ENCODE measurements at places on chromosomes 1 and 21.

DNA sequence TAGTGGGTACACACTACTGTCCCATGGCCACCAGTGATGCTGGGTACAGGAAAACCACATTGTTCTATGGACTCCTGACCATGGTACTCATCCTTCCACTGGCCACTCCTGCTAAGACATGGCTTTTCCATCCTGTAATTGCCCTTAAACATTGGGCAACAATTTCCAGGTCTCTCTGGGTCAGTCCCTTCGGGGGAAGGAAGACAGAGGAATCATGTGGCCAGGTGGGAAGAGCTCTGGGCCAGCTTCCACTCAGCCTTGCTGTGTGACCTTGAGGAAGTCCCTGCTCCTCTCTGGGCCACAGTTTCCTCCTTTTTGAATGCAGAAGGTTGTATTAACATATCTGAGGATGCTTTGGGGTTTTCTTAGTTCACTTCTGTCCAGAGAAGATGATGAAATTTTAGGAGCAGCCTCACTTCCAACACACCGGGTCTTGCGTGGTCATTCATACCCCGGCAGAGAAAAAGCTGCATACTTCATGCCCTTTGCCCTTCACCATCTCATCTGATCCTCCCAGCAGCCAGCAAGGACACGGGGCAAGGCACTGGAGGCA, 50.8 kb downstream of the SRRM1 start:
- DNase-seq, result no peak

DNA sequence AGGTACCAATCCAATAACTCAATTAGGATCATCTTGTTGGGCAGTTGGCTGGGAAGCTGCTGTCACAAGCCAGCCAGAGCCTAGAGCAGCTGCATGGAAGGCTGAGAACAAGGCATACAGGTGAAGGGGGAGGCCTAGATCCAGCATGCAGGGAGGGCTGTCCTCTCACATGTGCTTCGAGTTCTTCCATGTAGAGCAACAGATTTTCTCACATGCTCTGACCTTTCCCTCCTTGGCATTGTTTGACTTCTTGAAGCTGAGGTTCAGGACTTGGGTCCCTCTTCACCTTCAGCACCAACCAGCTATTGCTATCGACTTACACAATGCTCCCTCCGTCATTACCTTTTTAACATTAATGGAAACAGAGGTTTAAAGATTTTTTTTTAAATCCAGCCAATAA, 257.7 kb downstream of the ATG4C start:
- no peak for DNase-seq

- DNase-seq, result no peak
Measured at GRCh38 chr1:16260814-16261213, 23.8 kb upstream of the CPLANE2 start.

GRCh38 chr1:237327061-237327460, 285.1 kb downstream of the RYR2 start:
- no peak for DNase-seq

DNA sequence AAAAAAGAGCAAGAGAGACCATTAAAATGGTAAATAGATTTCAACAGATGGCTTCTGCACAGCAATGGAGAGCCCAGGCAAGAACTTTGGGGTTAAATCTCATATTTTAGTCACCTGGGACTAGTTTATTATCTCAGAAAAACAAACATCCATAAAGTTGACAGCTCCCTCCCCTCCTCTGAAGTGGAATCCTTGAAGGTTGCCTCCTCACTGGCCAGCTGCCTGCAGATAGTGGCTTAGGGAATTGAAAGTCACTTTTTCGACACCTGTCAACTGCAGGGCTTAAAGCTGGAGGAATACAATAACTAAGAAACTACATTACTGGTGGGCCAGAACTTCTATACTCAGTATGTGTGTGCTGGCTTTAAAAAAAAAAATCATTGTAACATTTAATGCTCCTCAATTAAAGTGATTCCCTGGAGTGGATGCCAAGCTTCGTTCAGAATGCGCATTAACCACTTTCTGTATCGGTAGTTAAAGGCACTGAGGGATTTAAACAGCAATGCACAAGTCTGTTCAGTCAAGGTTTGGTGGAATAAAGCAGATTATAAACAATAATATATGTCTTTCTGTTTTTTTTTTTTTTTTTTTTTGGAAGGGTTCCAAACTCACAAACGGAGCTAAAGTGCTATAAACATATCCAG, 52.5 kb downstream of the LHX4 start:
- DNase-seq, result no peak

- DNase-seq, result no peak
Measured at GRCh38 chr21:38469642-38470041, 28.6 kb downstream of the ERG start.

- DNase-seq, result no peak
Measured at GRCh38 chr1:50930193-50930592, 29.9 kb downstream of the FAF1 start.

DNA sequence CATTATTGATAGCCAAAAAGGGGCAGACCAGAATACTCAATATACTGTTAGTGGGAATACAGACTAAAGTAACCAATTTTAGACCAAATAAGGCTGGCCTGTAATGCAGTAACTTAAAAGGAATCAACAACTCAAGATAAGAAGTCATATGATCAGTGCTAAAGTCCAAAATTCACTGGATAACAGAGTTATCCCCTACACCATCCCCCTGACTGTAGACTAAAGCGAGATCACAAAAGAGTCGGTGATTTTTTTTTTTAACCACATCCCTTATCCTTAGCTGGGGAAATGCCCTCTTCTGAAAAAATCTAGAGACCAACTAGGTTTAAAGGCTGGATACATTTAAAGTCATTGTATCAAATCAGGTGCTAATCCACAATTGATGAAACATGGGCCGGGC, 7.7 kb downstream of the UBR4 start:
- no peak for DNase-seq

GRCh38 chr21:27269644-27270043, 302.8 kb upstream of the ADAMTS5 start:
- no peak for DNase-seq

DNA sequence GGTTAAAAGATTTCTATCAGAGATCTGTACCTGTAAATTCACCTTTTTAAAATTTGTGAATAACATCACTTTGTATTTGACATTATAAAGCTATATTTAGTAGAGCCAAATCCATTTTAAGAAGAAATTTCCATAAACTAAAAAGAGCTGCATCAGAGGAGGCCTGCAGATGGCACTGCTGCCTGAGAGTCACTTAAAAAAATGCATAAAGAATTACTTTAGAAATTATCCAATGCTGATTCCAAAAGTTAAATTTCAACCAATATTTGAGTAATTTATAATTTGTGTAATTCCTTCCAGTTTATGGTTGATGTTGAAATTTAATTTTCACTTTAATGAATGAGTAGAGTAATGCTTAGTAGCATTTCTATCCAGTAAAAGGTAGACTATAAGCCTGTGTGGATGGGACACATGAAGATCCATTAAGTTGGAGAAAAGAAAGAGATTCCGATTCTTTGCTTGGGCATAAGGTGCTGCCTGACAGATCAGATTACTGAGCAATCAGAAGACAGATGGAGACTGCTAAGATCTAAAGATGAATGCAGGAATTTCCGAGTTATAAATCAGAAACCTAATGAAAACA, 20.7 kb upstream of the RPE65 start:
- no peak for DNase-seq

- no peak for DNase-seq
Measured at GRCh38 chr1:35120458-35121133, 41.4 kb downstream of the ZMYM1 start.

- no peak for DNase-seq
Measured at GRCh38 chr1:229119876-229120275, 151.0 kb upstream of the RAB4A start.

DNA sequence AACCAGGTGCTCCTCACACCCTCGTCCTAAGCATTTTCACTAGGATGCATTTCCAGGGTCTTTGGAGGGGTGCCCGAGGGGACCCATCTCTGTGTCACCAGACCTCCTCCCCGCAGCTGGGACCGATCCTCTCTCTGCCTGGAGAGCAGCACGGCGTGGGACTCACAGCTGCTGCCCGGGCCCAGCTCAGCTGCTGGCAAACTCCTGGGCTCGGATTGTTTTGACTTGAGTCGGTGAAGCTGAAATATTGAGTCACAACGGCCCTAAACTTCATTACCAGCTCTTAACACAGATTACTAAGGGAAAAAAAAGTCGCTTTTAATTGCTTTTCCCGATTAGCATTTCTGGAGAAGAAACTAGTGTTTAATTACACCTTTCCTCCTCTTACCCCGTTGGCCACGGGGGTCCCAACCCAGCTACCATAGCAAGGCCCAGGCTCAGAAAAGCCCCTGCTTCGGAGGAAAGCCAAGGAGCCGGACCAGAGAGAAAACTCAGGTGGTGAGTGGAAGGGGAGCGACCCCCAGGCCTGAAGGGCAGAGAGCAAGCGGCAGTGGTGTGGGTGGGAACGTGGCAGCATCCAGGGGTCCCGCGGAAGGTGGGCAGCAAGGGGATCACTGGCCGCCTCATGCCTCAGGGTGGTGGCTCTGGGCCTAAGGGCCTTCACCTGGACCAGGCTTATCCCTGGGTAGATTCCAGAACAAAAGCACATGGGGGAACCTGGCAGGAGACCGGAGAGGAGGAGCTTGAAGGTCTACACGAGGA, 41.7 kb downstream of the CASZ1 start:
- DNase-seq, result no peak

- DNase-seq, result no peak
Measured at GRCh38 chr1:24086466-24086865, 25.5 kb downstream of the MYOM3 start.

GRCh38 chr21:41681939-41682718, 84.7 kb downstream of the RIPK4 start:
- no peak for DNase-seq

GRCh38 chr1:30196457-30196856, 526.9 kb downstream of the MATN1 start:
- DNase-seq, result no peak

GRCh38 chr1:2540816-2541492, 10.9 kb upstream of the HES5 start:
- DNase-seq, result no peak

GRCh38 chr1:235298758-235299157, 29.2 kb downstream of the ARID4B start:
- no peak for DNase-seq

DNA sequence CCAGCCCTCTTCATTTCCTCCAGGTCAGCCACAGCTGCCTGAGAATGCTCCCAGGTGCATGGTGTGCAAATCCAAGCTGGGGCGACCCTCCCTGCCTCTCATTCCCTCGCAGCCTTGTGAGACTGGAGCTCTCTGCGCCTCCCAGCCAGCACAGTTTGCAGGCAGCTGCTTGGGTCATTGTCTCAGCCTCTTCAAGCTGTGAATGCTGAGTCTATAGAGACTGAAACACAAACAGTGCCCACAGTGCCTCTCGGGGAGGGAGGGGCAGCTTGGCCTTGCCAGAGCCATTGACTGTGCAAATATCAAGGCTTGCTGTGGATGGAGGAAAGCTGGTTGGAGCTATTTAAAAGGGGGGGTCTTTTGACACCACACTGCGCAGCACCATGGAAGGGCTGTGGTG, 10.6 kb downstream of the PLXNA2 start:
- DNase-seq, result no peak

DNA sequence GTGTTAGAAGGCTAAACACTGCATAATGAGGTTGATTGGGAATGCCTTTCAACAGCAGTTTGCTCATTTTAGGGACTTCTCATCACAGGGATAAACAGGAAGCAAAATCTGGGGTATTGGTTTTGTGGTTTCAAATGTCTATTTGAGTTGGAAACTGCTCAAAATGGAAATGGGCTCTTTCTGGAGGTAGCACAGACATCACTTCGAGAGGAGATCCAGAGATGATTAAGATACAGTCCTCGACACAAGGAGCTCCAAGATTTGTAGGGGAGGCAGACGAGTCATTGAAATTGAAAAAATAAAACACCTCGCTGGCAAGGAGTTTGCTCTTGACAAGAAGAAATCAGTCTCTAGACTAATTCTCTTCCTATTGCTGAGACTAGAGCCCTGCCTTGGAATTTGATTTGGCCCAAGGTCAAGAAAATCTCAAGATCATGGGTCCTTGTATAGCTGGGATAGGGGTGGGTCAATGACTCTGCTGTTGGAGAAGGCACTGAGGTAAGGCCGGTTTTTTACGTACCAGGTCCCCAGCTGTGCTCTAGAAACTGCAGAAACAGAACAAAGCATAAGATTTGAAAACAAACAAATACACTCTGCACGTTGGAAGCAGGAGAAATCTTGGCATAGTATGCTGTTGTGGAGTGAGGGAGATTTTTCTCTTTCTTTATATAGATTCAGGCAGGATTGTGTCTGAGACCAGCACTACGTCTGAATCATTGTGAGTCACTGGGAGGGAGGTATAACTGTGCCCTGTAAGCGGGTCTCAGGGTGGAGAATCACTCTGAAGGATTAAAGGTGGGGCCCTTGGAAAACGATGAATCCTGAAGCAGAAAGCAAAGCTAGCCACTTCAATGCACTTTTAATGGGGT, 17.7 kb upstream of the KLHDC8A start:
- DNase-seq, result no peak

DNA sequence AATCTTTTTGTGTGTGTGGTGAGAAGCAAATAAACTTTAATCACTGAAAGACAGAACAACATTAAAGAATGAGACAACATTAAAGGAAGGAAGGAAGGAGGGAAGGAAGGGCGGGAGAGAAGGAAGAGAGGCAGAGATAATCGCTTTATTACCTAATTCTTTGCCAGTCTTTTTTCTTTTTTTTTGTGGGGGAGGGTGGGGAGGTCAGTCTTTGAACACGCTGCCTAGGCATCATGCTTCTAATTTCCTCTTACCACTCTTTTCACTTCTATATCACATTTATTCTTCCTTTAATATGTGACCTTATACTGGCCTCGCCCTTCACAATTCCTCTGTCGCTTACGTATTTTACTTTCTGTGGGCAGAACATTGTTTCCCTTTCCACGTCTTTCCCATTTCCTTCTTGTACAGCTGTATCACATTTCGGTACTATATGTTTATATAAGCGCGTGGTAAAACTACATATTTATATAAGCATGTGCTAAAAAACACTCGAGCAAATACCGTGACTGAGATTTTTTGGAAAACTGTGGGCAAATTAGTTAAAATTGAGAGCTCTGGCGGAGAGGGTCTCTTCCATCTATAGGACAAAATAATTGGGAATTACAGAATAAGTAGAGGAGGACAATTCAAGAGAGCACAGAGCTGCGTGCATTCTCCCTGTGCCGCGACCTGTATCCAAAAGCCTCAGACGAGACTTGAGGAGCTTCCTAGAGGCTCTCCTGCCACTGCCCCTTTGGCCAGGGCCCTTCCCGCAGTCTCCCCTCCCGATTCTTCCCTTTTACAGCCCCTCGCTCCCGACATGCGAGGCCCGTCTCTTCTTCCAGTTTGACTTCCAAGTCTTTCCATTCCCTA, 823 bp upstream of the PRKAA2 start:
- no peak for DNase-seq

DNA sequence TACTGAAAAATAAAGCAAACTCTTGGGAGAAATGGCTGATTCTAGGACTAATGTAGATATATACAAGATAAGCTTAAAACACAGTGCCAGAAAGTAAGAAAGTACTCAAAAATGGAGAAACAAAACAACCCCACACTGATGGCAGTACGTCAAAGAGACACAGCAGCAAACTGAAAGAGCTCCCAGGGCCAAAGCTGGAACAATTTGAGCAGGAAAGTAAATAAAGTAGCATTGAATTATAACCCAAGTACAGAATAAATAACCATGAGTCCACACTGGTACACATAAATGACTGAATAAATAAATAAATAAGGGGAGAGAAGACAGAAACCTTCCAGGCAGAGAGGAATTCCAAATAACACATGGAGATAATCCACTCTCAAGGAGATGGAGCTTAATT, 120.9 kb downstream of the GLUL start:
- DNase-seq, result no peak

GRCh38 chr1:229139331-229140118, 131.4 kb upstream of the RAB4A start:
- DNase-seq, result no peak

Data from stimulated activated CD8-positive, alpha-beta memory T cell treated with anti-CD3 and anti-CD28 coated beads, Interleukin-7, amount 100 ng/mL, for 1 hour (primary cell).